ENCODE measurements at places on chromosomes 3 and 15.

- DNase-seq = no peak
Measured at GRCh38 chr15:38648121-38648843, 83.7 kb upstream of the RASGRP1 start.

- no peak for DNase-seq
Measured at GRCh38 chr3:13878281-13879101, 1.4 kb downstream of the WNT7A start.

DNA sequence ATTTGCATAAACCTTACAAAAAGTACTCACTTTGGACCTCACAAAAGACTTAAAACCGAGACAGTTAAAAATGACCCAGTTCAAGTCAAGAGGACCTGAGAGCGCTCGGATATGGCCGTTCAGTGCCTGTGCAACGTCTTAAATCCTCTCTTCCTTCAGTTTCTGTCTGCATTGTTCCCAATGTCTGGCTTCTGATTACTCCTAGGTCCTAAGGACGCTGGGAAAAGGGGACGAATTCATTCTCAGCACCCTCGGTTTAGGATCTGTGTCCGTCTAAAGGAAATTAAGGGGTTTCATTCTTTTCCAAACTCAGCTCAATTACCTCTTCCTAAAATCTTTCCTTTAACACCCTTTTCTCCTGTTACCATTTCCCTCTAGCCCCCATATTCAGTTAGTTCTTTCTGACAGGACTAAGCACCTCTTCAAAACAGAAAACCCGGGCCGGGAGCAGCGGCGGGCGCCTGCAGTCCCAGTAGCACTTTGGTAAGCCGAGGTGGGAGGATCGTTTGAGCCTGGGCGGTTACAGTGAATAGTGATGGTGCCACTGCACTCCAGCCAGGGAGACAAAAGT lies 970 bp downstream of the DPPA4 start:
- DNase-seq = no peak

DNA sequence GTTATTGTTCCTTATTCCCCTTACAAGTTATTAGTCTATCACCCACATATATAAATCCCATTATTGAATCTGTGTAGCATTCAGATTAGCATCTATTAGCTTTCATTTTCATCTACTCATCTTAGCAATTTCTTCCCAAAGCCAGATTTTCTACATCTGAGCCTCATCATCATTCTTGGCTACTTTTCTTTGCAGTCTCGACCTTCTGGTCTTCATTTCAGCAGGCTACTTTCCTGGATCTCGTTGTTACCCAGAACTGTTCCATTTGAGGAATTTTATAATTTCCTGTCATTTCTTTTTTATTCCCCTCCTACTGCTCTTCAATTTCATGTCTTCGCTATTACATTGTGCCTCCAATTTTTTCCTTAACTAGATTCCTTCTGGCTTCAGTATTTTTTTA lies 51.8 kb downstream of the SPRED1 start:
- no peak for DNase-seq

DNA sequence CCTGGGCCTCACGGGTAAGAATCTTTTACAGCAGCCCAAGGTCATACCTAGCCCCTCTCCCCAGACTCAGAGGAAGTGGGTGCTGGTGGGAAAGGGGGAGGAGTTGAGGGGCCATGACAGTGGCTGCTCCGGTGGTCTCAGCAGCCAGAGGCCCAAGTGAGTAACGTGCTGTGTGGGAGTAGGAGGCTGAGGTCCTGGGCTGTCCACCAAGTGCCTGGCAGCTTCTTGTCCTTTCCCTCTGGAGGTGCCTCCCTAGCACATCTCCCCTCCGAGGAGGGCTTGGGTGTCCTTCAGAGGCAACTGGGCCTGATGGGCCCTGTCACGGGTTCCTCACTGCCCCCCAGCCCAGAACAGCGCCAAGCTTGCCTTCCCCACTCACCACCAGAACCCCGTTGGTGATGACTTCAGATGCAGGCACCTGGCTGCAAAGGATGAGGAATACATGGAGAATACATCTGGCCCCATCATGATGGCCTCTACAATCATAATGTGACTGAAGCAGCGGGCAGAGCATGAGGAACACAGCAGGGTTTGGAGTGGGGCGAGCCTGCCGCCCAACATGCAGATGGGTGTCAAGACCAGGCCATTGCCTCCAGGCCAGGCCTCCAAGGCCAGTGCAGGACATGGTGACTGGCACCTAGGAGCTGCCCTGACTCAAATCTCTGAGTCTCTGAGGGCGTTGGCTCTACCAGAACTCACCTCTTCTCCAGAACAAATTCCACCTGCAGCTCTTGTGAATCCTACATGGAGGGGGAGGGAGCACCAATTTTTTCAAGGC lies 3.3 kb downstream of the PLA2G4F start:
- no peak for DNase-seq

DNA sequence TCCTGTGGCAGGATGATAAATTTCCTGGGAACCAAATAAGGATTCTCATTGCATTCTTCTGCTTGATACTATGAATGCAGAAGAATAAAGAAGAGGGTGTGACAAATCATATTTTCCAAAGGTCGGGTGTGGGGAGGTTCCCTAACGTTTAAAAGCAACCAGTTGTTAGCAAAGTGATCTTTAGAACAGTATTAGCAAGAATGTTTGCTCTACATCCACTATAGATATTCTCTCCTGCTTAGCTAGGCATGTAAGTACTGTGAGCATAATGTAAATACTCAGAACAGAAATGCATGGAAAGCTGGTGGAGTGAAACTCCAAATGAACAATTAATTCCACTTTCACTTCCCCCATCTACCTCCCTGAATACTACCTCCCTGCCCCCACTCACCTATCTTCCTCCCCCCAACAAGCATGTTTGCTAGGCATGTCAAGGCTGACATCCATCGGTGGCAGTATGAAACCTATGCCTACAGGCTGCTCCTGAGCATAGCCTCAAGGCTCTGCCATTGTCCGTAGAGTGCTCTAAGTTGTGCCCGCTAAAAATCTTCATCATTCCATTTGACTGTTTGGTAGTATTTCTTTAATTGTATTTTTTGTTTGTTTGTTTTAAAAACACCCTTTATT lies 329.7 kb downstream of the TIGIT start:
- no peak for DNase-seq

GRCh38 chr3:178288074-178288473 lies 248.2 kb upstream of the KCNMB2 start:
- no peak for DNase-seq

DNA sequence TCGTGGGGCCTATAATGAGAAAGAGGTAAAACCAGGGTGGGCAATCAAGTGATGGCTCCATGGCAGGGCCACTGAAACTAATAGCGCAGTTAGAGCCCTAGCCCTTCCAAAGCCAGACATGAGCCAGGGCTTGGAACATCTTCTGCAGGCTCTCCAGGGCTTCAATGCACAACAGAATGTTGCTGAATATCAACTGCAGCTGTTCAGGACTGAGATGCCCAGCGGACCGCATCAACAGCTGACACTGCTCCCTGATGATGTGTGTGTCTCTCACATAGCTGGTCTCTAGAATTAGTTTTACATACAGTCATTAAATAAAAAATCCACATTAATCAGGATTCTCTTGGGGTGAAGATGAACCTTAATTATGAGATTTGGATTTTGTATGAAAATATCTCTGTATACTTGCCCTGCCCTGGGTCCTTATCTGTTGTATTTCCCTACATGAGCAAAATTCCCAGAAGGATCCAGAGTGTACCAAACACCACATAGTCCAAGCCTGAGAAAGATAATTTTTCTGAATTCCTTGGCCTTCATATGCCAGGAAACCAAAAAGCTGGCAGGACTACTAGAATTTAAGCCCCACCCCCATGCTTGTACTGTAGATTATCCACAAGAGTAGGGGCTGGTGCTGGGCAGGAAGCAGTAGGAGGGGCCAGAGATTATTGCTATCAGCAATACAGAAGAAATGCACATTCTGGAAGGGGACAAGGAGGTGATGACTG lies 7.7 kb upstream of the GOLGB1 start:
- DNase-seq = no peak

GRCh38 chr3:123335007-123335670 lies 113.8 kb downstream of the ADCY5 start:
- DNase-seq = no peak

DNA sequence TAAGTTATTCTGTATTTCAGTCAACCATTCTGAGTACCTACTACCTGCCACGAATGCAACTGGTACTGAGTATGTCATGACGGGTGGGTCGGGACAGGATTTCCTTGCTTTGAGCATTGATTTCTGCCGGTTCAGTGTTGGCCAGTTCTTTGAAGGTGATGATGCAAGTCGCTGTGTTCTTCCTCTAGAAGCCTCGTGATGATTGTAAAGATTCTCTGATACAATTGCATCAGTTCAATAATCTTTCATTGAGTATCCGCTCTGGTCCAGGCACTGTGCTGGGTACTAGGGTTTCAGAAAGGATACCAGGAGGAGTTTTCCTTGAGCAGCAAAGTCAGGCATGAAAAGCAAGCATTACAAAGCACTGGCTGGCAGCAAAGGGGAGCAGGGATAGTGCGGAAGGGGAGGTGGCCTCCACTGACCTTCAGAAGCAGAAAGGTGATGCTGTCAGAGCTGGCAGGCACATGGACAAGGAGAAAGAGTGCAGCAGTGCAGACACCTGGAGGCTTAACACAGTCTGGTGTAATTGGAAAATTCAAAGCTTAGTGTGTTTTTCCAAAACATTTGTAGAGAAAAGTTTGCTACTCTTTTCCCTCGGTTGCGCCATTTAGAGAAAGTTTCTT lies 100.1 kb downstream of the RPL39L start:
- DNase-seq = no peak

GRCh38 chr15:49989498-49989897 lies 129.5 kb downstream of the ATP8B4 start:
- DNase-seq = no peak

- no peak for DNase-seq
Measured at GRCh38 chr15:40563426-40563825, 1.4 kb downstream of the CCDC32 start.

DNA sequence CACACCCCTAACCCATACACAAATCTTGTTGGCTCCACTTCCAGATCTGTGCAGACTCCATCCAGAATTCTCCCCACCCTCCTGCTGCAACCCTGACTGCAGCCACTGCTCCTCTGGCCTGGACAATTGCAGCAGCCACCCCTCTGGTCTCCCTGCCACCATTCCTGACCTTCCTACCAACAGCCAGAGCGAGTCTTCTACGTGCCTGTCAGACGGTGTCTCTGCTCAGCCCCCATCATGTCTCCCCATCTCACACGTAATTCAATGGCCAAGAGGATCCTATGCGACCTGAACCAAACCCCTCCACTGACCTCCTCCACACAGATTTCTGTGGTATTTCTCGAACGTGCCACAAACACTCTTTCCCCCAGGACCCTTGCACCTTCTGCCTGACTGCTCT lies 103.3 kb downstream of the TPRA1 start:
- no peak for DNase-seq

- no peak for DNase-seq
Measured at GRCh38 chr15:44243141-44243540, 45.4 kb upstream of the GOLM2 start.

GRCh38 chr3:71142441-71143161 lies 440.9 kb downstream of the FOXP1 start:
- DNase-seq = no peak

DNA sequence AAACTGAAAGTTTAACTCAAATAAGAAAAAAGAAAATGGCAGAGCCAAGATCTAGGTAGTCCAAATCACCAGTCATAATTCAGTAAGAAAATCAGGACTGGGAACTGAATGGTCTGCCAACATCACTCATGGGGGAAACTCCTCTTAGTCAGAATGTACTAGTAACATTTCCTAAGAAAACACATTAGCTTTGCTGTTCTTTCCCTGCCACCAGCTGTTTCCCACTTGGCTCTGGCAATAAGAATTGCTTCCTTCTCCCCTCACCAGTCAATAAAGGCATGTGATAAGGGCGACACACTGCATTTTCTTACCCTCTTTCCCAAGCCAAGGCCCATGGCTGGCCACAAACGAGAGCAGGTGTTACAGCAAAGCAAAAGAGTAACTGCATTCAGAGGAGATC lies 46.1 kb downstream of the PIK3R4 start:
- DNase-seq = no peak

DNA sequence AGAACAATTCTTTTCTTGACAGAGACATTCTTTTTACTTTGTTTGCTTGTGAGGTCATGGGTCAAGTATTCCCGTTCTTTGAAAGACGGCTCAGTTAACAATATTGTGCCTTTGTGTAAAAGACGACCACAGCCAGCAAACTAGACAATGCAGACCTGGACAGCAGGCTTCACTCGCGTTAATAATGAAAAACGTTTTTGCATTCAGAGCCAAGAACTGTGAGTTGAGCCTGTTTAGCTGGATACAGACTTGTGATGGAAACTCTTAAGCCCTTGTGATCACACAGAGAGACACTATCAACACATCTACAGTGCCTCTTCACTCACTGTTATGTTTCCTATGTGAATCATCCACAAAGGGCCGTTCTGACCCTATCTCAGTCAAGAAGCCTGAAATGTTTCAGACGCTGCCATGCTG lies 37.3 kb upstream of the CMTM7 start:
- no peak for DNase-seq

DNA sequence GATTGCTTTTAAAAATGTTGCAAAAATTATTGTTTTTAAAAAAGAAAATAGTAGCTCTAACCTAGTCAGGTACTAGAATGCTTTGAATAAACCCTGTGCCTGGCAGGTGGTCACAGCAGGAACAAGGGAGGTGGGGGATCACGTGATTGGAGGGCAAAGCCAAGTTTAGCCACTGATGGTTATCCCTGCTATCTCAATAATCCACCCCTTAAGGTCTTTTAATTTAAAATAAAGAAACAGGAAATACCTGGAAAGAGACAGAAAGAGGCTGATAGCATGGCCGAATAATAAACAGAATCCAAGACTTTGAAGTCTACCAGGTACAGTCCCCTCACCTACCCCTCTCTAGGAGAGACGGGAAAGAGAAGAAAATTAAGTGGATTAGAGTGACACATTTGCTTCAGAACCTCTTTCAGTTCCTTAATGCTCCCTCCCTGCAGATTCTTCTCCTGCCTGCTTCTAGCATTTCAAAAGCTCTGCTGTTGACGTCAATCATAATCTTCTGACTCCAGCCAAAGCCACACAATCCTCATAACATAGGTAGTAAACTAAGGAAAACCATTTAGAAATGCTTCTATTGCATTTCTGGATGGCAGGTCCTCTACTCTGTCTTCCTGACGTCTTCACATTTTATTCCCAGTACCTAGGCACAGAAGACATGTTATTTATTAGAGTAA lies 303.4 kb upstream of the MME start:
- DNase-seq = no peak

GRCh38 chr15:45795440-45796069 lies 160.7 kb downstream of the SQOR start:
- no peak for DNase-seq
